ENCODE measurements at places on chromosomes 4 and X. TPM values are rescaled to one million over a fixed set of nuclear protein-coding genes. Genes with fewer than 3 reads are reported as not detected.

DNA sequence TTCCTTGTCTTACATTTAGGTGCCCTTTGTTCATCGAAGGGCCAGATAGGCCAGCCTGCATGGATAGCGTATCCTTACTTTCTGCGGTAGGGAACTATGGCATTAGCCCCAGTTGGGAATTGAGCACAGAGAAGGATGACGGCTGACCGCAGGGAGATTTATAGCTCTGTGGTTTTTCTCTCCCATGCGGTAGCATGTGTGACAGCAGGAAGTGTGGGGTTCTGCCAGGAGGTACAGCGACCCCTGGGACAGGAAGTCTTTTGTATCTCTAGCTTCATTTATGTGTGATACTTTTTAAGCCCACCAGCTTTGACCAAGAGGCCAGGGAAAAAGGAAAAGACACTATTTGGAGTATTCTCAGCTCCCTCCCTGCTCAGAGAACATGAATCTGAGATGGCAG is 33.1 kb downstream of the GAB3 start:
- no peak for DNase-seq

- peak; percentile 3 for DNase-seq
Measured at GRCh38 chr4:141158219-141158618, 24.9 kb upstream of the RNF150 start.

The DMP1 gene
- 4.3 TPM for total RNA-seq

DNA sequence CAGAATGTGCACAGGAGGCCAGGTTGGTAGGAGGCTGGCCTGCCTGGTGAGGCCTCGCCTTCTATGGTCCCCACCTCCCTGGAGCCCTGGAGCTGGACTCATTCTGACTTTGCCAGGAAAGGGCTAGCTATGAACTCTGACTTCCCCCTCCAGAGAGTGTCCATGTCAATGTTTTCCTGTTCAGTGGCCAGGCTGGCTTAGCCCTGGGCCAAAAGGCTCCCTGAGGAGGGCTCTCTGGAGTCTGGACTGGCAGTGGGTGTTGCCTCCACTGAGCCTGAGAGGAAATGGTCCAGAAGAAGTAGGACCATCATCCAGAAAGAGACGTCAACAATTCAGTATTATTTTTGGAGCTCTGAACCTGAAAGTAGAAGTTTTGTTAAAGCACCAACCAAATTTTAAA is 178.7 kb downstream of the CHIC2 start:
- DNase-seq, result no peak

- DNase-seq, result no peak
Measured at GRCh38 chr4:26452565-26453531, 37.4 kb downstream of the CCKAR start.

DNA sequence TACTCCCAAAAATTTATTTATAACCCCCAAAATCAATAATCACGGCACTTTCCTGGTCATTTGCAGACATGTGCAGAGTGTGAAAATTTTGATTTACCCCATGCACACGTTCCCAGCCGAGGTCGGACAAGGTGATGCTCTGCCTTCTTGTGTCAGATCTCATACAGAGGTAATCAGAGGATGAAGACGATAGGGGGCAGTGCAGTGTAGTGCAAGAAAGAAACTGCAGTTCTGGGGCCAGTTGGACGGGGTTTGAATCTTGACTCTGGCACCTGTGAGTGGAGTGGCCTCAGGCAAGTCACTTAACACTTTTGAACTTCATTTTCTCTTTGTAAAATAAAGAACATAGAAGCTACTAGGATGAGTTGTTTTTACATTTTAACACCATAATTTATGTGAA is 88.4 kb downstream of the FRMPD3 start:
- DNase-seq, result no peak

GRCh38 chr4:117755438-117755837 is 278.8 kb upstream of the NDST3 start:
- DNase-seq, result no peak

The FRMD7 gene
- total RNA-seq, result 2.4 TPM
